Activated T-cell treated with anti-CD3 and anti-CD28 coated beads for 48 hours (primary cell): ENCODE measurements at places on chromosomes 12 and 14.
A peak's percentile ranks its signal among the peaks of the same experiment; 100 is the strongest.

GRCh38 chr12:117034249-117034648, 65.0 kb downstream of the TESC start:
- no peak for DNase-seq

- no peak for DNase-seq
These were observed 85.6 kb downstream of the NAV3 start for GRCh38 chr12:77916276-77916675.

GRCh38 chr12:46456356-46457334, 84.1 kb upstream of the SLC38A2 start:
- no peak for DNase-seq

GRCh38 chr12:52321418-52321817, 220 bp upstream of the KRT83 start:
- no peak for DNase-seq

DNA sequence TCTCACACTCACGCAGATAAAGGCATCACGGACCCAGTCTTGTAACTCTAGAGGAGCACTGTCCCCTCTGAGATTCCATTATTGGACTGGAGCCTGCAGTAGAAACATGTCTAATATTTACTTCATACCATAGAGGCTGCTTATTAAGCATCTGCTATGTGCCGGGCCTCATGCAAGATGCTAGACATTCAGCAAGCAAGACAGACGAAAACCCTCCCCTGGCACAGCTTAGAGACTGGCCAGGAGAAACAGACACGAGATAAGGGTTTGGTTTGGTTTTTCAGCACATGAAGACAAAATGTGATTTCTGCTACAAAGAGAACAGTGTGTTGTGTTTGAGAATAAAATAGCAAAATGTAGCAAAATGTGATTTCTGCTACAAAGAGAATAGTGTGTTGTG, 719.2 kb downstream of the MED13L start:
- no peak for DNase-seq

DNA sequence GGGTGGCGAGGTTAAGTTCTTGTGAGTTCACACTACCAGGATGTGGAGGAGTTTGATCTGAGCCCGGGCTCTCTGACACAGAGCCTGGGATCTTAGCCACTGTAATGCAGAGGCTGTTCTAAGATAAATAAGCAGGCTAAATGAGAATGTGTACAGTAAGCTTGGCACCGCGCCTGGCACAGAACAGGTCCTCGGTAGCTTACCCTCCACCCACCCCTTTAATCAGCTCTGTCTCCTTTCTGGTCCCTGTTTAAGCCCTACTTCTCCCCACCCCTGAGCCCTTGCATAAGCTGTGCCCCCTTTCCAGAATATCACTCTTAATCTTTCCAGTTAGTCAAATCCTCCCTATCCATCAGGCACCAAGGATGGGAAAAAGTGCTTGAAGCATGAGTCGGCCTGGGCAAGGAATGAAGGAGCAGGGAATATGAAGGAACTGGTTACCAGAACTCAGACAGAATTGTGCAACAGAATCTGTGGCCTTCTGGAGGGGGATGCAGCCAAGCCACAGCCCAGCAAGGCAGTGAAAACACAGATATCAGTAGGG, 32.8 kb upstream of the CMKLR1 start:
- DNase-seq: no peak

- DNase-seq: no peak
These were observed 57.8 kb downstream of the TMEM117 start for GRCh38 chr12:43893670-43894069.

- no peak for DNase-seq
These were observed 1.1 kb upstream of the INSM2 start for GRCh38 chr14:35532783-35533356.

DNA sequence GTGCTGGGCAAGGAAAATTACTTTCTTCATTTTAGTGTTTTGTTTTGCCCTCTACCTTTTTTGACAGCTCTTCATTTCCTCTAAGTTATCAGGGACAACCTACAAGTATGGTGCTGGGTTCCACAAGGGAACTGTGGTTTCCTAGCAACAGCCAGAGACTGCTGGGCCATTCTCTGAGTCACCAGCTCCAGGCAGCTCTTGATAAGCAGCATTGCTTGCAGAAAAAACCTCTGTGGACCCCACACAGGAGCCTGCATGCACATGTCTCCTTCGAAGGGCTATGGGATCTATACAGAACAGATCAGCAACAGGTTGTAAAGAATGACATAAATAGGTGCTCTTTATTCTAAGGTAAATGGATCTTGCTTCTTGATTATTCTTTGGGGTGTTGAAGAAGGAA, 81.0 kb upstream of the CCDC196 start:
- no peak for DNase-seq

- DNase-seq: no peak
These were observed 2.1 kb downstream of the PIANP start for GRCh38 chr12:6698352-6699046.

GRCh38 chr14:66992776-66993175, 196.5 kb upstream of the GARIN2 start:
- no peak for DNase-seq

DNA sequence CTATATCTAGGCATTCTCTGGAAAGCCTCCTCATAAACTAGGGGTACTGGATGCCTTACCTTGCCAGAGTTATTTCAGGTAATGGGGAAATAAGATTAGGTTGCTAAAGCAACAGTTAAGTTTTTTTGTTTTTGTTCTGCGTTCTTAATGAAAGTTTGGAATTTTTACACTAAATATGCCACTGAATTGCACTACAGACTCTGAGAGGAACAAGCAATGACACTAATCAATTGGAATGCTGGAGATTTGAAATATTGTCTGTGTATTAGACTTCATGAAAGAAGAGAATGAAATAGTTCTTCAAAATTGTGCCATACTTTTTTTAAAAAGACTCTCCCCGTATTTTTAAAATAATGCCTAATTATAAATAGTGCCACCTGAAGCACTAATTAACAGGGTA, 287.8 kb downstream of the NAV3 start:
- no peak for DNase-seq

DNA sequence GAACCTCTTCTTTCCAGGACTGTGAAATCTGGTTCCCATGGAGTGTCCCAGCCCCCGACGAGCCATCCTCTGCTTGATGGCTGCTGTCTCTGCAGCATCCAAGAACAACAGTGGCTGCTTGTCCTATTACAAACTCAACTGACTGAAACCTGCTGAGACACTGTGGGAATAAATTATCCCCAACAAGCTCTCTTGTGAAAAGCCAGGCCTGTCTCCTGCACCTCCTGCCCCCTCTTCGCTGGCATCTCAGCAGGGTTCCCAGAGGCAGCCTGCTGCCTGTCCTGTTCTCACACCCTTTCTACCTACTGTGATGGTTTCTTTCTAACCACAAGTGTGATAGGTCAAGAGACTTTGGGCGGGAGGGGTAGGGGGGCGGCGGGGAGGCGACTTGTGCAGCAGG, 180.2 kb downstream of the TSPAN9 start:
- DNase-seq: no peak

- no peak for DNase-seq
These were observed 2.5 kb downstream of the FUT8 start for GRCh38 chr14:65414961-65415589.

- DNase-seq: no peak
These were observed 25.0 kb downstream of the HIF1A start for GRCh38 chr14:61720294-61720661.

GRCh38 chr12:64125913-64126312, 96.2 kb downstream of the KICS2 start:
- DNase-seq: no peak

- DNase-seq: no peak
These were observed 9.3 kb upstream of the ITGA5 start for GRCh38 chr12:54428050-54429013.

GRCh38 chr14:95359994-95360826, 40.5 kb upstream of the CLMN start:
- no peak for DNase-seq

DNA sequence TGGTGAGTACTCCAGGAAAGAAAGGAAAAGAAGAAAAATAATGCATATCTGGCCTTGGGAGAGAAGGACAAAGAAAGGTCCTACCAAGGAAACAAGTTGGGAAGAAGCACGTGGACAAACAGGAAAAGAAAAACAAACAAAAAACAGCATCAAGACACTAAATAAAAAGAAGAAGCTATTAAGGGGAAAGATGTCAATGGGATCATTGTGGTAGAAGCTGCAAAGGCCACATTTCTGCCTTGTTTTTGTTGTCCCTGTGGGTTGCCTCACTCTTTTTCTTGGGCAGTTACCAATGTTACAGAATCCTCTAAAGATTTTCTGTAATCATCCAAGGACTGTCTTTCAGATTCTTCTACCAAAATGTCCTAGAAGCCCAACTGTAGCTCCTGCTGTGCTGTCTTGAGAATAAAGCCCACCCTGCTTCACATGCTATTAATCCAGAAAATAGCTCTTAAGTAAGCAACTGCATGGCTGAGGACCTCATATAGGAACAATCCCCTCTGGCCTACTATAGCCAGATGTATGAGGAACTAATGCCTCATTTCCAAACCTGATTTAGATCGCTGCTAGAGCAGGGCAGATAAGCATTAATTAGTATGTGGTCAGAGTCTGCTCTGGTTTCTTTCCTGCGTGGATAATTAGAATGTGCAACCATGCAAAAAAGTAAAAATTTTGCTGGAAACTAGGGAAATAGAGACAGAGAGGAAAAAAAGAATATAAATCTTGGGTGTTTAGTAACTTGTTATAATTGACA, 10.2 kb upstream of the CPNE8 start:
- DNase-seq: no peak

- no peak for DNase-seq
These were observed 2.0 kb upstream of the TBX5 start for GRCh38 chr12:114407842-114408411.

GRCh38 chr12:32025906-32026305, 66.7 kb downstream of the RESF1 start:
- peak; percentile 25 for DNase-seq

- no peak for DNase-seq
These were observed 6.2 kb upstream of the CGRRF1 start for GRCh38 chr14:54503486-54503885.

DNA sequence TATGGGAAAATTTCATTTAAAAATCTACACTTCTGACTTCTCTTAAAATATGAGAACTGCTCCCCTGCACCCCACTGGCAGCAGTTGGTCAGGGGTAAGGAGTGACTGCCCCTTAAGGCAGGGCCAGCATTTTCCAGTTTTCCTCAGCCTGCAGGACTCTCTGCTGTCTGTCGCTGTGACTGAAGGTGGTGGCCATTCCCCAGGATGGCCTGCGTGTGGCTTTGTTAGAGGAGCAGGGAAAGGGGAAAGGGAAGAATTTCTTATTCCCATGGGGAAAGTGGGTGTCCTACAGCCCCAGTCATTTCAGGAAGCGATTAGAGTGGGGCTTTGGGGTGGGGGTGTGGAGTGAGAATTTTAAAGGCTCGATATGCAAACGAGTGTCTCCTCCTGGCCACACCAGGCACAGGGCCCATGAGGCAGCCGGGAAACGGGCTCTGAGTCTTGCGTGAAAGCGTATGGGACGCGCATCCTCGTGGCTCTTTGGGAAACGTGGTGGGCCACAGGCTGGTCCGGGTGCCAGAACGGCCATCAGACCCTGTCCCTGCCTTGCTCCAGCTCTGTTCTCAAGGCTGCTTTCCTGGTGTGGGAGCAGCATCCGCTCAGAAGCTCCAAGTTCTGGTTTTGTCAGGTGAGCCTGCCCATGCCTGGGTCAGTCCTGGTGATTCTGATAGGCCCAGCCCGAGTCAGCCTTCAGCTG, 23.5 kb downstream of the ADGRD1 start:
- no peak for DNase-seq

DNA sequence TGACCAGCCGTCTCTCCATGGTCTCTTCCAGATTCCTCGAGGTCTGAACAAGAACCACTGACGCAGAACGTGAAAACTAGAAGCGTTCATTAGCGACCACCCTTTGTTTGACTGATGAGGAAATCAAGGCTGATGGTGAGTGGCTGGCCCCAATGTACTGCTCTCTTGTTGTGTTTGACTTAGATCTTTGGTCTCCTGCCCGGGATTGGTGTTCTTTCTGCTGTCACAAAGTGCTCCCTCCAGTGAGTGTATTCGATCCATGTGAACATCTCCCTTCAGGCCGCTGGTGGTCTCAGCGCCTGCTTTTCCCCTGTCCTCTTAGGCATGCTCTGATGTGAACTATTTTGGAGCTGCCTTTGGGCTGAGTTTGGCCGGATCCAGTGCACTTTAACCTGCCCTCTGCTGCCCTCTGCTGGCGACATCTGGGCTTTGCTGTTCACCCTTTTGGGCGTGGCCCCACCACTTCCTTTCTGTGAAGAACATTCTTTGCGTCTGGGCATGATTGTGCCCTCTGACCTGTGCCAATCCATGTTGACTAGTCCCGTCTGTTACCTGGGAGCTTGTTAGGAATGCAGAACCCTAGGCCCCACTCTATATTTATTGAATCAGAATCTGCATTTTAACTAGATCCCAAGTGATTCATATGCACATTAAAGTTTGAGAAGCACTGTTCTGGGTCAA, 279.1 kb downstream of the TTC6 start:
- peak; percentile 67 for DNase-seq

GRCh38 chr12:3795066-3795465, 42.2 kb upstream of the CRACR2A start:
- DNase-seq: no peak

GRCh38 chr14:96827290-96827689, 30.1 kb downstream of the VRK1 start:
- no peak for DNase-seq

- DNase-seq: no peak
These were observed 25.0 kb downstream of the PRICKLE1 start for GRCh38 chr12:42564556-42564955.

DNA sequence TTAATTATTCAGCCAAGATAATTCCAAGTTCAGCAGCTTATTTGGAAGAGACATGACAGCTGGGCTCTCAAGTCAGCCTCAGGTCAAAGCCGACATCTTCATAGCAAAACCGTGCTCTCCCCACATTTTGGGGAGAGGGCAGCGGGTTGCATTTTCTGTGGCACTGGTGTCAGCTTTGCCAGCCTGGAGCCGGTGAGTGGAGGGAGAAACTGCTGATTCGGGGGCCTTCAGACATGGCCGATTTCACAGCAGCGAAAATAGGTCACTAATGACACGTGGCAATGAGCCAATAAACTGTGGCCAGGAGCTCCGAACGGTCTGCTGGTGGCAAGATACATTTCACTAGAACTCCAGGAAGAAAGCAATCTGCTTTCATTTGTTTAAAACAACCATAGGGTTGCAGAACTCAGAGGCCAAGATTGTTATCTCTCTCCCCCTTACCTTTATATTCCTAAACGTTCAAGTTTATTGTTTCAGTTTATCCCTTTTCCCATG, 173.2 kb downstream of the CAND1 start:
- DNase-seq: no peak

DNA sequence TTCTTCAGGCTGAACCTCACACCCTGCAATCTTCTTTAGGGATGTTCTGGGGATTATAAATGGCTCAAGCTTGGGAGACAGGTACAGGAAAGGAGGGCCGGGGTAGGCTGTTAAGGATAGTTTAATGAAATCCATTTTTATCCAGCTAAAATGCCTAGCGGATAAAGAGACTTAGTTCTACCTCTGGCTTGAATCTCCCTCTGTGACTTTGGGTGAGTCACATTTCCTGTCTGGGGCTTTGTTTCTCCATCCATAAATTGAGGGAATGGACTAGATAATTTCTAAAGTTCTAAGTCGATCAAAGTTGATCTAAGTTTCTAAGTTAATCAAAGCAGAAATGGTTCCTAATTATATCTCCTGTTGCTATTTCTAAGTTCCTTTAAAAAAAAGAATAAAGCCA, 319.6 kb upstream of the E2F7 start:
- no peak for DNase-seq

- DNase-seq: no peak
These were observed 380.3 kb downstream of the CCER1 start for GRCh38 chr12:90574676-90575075.

GRCh38 chr12:127162902-127163301, 1104.1 kb upstream of the TMEM132C start:
- DNase-seq: peak; percentile 21

- no peak for DNase-seq
These were observed 96.0 kb upstream of the SLC38A4 start for GRCh38 chr12:46921764-46922133.
